Central memory CD4-positive, alpha-beta T cell (primary cell): ENCODE measurements at places on chromosomes 11 and 22.

DNA sequence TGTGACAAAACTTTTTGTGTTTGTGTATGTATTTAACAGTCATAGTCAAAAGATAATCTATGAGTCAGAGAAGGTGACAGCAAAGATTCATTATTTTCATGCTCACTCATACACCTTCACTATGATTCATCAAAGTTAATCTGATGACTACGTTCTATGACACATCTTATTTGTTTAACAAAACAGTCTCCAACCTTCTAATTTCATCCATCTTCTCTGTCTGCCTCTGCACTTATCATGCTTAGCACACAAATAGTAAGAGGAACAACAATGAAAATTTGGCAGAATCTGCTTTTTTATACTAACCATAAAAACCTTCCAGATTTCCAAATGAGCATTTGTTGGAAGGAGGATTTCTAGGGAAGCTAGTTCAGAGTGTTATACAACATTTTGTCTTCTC lies 568.9 kb downstream of the LUZP2 start:
- no peak for DNase-seq

DNA sequence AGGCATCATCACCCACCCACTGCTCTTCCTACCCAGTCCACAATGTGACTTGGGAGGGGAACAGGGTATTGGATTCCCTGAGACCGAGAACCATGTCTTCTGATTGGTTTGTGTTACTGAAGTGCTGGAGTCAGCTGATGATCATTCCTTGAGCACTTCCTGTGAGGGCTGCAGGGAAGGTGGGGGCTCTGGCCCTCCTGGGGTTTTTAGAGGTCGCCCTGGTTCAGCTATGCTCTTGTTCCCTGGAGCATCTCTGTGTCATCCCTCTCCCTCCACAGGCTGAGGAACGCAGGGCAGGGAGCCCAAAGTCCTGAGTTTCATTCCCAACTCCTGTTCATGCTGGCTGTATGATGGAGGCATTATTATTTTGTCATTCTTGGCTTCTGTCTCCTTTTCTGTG lies 6.7 kb downstream of the ZC3H7B start:
- DNase-seq, result no peak

DNA sequence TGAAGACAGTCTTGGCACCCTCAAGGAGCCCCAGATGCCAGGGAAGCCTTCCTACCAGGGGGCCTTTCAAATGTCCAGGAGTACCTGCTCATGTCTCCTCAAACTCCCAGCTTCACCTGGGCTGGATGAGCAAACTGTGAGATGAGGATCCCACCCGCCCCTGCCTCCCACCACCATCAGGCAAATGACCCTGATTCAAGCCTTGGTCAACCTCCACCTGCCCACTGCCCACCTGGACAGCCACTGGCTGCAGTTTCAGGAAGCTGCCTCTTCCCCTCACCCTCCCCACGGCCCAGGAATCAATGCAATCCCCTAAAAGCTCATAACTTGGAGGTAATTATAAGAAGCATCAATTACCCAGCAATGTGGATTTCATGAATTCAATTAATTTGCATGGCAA lies 122.7 kb downstream of the BUD13 start:
- DNase-seq, result no peak

GRCh38 chr11:60813324-60813723 lies 28.2 kb downstream of the MS4A10 start:
- DNase-seq, result no peak

DNA sequence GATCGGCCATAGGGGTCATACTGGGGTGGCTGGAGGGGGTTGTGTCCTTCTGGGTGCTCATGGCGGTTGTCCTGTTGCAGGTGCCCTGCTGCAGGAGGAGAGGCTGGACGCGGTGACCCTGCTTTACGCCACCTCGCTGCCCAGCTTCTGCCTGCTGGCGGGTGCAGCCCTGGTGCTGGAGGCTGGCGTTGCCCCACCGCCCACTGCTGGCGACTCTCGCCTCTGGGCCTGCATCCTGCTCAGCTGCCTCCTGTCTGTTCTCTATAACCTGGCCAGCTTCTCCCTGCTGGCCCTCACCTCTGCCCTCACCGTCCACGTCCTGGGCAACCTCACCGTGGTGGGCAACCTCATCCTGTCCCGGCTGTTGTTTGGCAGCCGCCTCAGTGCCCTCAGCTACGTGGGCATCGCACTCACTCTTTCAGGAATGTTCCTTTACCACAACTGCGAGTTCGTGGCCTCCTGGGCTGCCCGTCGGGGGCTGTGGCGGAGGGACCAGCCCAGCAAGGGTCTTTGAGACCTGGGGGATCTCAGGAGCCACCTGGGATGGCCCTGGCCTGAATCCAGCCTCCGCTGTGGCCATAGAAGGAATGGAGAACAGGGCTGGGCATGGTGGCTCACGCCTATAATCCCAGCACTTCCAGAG lies 11.1 kb downstream of the SLC35E4 start:
- no peak for DNase-seq

GRCh38 chr22:42655693-42656092 lies 6.5 kb upstream of the CYB5R3 start:
- DNase-seq, result no peak

DNA sequence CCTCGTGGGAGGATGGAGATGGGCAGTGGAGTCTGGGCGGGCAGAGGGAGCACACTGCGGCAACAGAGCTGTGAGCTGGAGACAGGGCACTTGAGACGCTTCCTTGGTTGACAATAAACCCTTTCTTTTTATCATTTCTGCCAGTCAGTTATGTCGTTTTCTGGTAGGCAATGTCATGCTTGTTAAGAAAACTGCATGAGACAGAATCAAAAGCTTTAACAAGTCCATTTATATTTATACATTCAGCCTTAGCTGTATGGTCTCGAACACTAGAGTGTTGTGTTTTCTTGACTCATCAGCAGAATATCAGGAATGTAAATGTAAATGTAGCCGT lies 31.9 kb downstream of the PPFIA1 start:
- no peak for DNase-seq

DNA sequence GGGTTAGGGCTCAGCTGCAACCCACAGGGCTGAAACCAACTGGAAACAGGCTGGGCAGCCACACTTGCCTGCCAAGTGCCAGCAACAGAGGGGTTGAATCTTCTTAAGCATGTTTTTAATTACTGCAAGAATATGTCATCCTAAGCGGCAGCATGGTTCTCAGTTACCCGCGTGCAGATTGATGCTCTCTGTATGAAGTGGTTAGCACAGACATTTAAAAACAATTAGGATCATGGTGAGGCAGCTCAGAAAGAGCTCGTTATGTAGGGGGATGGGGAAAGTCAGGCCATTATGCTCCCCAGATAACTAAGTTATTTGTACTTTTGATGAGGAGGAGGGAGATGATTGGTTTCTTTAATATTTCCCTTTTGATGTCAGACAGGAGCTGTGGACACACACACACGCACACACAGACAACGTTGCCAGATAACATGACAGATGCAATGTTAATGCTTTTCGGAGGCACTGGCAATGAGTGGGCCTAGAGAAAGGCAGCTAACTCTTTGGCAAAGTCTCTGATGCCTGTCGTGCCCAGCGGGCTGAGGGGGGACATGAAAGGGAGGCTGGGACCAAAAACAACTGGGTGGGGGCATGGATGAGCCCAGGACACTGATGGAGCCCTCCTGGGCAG lies 389.7 kb downstream of the NXPE2 start:
- DNase-seq, result no peak

DNA sequence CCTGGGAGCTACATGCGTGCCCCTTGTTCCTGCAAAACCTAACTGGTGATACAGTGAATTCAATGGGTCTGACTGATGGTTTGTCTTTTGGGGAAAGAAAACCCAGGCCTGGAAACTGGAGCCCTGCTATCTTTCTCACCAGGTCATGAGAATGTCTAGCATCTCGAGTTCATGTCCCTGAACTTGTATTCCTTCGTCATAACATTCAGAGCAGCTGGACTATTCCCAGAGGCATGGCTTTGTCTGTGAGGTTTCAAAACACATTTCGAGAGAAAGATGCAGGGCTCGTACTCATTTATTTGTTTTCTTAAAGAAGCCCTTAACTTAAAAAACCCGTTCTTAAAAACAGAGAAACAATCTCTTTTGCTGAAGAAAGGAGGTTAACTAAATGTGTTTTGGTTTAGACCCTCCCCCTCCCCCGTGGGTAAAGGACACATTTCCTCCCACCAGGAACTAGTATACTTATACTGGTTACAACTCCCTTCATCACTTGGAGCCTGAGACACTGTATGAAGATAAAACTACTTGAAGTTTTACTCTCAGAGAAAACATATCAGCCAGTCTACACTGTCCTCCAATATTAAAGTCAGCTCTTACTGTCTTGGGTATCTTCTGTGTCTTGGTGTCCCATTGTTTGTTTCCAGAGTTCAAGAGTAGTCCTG lies 43.2 kb downstream of the ME3 start:
- DNase-seq, result no peak

GRCh38 chr11:95451682-95452081 lies 220.7 kb upstream of the SESN3 start:
- DNase-seq, result no peak

DNA sequence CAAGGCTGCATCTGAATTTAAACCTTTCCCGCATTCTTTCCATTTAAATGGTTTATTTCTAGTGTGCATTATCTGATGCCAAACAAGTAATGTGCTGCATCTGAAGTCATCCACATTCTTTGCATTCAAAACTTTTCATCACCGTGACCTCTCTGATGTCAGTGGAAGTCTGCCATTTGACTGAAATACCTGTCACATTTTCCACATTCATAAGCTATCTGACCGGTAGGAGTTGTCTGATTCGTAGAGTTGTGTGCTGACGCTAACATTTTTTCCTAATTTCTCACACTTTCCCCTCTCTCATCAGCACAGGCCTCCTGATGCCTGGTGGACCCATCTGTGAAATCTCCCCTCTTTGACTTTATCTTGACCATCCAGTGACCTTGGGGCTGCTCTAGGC lies 79.9 kb upstream of the BARX2 start:
- DNase-seq, result no peak

- DNase-seq, result no peak
Measured at GRCh38 chr11:114044042-114044871, 15.3 kb upstream of the ZBTB16 start.

- no peak for DNase-seq
Measured at GRCh38 chr22:47073075-47073474, 310.6 kb downstream of the TBC1D22A start.

DNA sequence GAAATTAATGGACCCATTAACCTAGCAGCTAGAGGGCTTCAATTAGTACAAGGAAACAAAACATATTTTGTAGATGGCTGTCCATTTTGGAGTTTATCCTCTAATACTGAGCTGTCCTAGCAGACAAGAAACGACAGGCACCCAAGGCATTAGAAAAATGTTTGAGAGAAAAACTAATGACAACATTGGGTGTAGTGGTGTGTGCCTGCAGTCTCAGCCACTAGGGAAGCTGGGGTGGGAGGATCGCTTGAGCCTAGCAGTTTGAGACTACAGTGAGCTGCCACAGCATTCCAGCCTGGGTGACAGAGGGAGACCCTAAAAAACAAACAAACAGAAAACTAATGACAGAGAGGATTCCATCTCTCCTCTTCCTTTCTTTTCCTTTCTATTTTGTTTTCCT lies 1.5 kb downstream of the A4GALT start:
- DNase-seq, result no peak

GRCh38 chr11:122723576-122723975 lies 68.1 kb downstream of the UBASH3B start:
- DNase-seq, result no peak

DNA sequence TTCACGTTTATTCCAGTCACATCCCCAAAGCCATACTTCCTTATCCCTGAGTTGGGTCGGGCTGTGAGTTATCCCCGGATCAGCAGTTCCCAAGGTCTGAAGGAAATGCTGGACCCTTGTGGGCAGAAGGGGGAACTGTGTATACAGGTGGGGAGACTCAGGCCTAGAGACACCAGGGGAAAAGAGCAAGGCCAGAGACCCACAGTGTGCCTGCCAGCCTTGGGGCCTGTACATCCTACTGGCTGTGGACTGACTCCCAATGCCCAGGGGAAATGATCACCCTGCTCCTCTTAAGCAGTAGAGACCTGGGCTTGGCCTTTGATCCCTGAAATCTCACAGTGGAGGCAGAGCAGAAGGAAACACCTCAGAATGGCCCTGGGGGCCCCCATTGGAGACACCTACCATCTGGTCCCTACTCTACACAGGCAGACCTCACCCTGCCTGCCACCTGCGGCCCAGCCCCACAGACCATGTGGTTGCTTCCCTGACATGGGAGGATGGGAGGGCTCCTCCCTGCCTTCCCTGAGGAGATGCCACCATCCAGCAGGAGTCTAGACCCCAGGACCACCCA lies 1.3 kb downstream of the SELENOM start:
- DNase-seq, result no peak

DNA sequence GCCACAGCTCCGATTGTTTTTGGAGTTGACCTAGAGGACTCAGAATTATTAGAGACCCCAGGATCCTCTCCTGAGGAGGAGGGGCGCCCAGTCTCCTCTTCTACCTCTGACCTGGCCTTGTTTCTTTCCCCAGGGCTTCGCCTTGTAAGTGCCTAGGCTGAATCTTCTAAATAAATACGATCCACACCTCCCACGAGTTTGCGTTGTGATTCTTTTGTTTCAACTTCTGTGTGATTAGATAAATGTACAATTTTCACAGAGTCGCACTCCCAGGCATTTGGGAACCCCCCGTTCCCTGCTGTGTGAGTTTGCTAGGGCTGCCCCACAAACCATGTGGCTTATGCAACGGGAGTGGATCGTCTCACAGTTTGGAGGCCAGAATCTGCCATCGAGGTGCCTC lies 1.2 kb downstream of the KRTAP5-8 start:
- DNase-seq, result no peak

DNA sequence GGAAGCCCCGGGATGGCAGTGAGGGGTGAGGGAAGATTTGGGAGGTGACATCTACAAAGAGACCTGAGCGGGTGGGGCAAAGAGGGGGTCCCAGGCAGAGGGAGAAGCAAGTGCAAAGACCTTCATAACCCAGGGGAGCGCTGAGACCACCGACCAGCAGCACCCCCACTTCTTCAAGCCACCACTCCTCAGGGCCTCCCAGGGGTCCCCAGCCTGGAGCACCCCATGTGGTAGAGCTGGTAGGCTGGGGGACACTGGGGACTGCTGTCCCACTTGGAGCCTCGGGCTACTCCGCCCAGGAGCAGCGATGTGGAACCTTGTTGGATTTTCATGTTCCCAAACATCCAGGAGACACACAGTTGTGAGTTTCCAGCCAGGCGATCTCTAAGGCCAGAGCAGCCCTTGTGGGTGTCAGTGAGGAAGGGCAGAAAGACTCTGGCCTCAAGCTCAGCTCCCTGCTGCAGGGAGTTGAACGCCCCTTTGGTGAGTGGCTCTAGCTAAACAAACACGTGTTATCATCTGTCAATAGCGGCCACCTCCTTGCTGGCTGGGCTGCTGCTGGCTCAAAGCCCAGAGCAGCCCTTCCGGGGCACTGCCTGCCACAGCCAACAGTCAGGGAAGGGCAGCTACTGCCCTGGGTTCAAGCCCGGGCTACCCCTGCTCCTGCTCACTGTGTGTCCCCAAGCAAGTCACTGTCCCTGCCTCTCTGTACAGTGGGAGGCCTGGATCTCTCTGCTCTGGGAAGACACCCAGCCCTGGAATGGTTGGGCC lies 25.7 kb upstream of the CHKA start:
- no peak for DNase-seq

GRCh38 chr22:27639248-27640086 lies 162.1 kb downstream of the MN1 start:
- DNase-seq, result no peak

GRCh38 chr11:36306888-36307287 lies 10.8 kb downstream of the PRR5L start:
- peak; percentile 7 for DNase-seq
